ENCODE measurements at places on chromosomes 7 and 10.

DNA sequence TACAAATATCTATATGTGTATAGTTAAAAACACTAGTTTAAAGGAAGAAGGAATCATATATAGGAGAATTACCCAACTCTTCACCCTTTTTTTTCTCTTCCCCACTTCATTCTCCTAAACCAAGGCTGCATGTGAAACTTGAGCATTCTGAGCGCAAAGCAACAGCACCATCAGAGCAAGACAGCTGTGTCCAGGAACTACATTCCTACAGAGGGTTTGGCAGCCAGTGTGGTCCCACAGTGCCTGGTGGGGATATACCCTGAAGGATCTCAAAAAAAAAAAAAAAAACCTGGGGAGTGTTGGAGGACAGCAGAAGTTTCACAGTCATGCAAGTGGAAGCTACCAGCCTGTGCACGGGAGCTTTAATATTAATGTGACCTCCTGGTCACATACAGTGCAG is 310.4 kb downstream of the CTNNA3 start:
- no peak for DNase-seq

DNA sequence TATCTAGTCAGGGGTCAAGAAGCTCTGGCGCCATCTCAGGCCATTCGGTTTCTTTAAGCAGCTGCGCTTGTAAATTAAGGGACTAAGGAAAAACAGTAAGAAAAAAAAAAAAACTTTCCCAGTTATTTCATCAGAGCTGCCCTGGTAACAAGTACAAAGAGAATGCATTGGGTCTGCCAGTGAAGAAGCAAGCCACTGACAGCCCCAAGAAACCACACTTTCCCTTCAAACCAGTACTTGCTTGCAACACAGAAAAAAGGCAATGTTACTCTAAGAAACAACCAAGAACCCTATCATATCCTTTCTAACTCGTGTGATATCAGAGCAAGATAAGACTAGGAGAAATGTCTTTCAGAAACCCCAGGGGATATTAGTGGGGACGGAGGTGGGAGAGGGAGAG is 40.6 kb upstream of the AOAH start:
- no peak for DNase-seq

DNA sequence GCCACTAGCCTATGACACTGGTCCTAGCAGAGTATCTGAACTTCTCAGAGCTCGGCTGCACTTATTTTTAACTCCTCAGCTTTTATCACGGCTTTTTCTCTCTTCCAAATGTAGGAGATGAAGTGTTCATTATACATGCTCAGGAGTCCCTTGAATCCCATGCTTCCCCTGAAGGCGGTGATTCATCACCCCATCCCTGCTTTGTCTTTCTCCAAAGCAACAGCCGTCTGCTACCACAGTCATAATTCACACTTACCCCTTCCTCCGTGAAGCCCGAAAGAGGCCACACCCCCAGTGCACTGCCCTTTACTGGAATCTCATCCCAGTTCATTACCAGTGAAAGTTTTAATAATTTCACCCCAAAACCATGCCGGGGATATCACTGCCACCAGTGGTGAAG is 301.5 kb upstream of the SHH start:
- no peak for DNase-seq

DNA sequence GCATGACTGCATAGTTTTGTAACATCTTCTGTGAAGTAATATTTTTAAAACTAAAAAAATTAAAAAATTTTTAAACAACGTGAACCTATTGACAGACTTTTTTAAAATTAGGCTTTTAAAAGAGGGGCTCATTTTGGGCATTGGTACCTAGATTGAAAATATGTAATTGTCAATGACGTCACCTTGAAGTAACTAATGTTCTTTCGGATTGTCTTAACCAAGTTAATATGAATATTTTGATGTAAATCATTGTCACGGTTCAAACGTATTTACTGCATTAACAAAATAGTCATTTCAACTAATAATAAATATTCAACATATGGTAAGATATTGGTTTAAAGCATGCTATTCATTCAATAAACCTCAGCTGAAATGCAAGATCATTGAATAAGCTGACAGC is 719.8 kb downstream of the ANKRD7 start:
- no peak for DNase-seq

GRCh38 chr10:70613941-70614340 is 11.4 kb upstream of the PRF1 start:
- DNase-seq: no peak

DNA sequence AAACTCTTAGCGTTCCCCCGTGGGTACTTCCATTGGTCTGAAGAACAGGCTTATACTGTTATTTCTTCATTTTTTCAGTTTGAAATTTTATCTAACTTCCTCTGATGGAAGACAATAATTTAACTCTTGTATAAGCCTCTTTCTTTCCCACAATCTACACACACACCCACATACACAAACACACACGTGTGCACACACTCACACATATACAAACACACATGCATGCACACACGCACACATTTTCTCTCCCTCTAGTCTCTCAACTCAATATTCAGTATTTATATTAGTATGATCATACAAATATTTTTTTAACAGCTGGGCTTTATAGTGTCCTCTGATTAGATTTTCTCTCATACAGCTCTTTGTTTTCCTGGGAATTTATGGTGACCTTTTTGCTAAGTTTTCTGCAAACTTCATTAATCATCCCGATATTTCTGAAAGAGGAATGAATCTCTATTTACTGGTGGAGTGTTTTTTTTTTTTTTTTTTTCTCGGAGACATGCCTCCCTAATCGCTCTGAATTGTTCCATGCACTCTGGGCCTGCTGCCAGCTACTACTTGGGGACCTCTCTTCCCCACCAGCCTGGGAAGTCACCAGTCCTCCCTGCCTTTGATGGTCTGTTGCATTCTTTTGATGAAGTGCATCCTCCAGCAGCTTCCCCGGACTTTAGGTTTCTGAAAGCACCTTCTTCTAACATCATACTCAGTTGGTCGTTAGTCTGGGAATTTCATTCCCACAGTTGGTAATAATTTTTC is 75.5 kb downstream of the ZNF777 start:
- no peak for DNase-seq
